ENCODE measurements at places on chromosomes 3 and 15.

GRCh38 chr3:59482684-59483083 is 432.9 kb upstream of the CFAP20DC start:
- DNase-seq = no peak

GRCh38 chr3:185089343-185089742 is 63.5 kb downstream of the C3orf70 start:
- peak; percentile 61 for DNase-seq

GRCh38 chr3:98972155-98972554 is 70.7 kb upstream of the DCBLD2 start:
- peak; percentile 93 for DNase-seq

DNA sequence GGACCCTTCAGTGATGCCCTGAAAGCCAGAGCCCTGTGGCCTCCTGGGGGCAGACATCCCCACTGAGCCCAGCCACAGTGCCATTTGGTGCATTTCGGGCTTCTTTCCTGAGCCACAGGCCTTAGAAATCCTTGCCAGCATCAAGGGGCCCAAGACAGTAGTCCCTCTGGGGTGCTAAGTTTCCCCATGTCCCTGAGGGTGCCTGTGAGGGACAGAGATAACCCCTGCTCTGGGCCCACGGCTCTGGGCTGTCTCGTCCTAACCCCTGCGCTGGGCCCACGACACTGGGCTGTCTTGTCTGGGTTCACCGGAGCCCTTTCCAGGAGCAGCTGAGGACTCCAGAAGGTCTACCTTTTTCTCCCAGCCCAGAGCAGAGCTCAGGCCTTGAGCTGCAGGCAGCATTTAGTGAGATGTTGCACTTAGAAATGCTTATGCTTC is 45.1 kb upstream of the FGD5 start:
- no peak for DNase-seq

GRCh38 chr15:54197995-54198394 is 219.8 kb downstream of the UNC13C start:
- no peak for DNase-seq

DNA sequence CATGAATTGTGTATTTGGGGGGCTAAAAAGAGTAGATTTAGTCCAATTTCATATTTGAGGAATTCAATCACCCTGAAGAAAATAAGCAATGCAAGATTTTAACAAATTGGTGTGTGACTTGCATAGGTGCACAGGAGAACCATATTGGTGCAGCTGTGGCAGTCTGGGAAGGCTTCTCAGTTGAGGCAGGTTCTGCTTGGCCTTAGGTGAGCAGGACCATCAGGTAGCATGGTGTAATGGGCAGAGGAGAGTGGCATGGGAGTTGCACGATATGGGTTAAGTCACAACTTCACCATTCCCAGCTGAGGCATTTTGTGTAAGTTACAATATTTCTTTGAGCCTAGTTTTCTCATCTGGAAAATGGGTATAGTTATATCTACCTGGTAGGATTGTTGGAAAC is 10.5 kb downstream of the EBLN2 start:
- DNase-seq = no peak

GRCh38 chr3:47399531-47400270 is 18.9 kb downstream of the PTPN23 start:
- no peak for DNase-seq

DNA sequence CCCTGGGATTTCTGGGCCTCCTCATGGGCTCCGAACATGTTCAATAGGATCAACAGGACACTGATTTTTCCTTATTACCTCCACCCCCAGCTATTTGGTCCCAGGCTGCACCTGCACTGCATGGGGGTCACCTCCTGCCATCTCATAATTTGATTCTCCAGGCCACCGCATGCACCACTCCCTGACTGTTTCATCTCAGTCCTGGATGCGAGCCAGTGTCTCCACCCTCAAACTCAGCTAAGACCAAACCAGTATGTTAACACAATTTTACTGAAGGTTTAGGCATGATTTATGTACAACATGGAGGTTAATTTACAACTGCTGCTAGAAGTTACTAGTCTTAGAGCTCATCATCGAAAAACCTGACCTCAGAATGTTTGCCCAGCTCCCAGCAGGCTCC is 249.5 kb downstream of the UACA start:
- DNase-seq = no peak

GRCh38 chr15:90539789-90540188 is 10.1 kb downstream of the CRTC3 start:
- DNase-seq = no peak

- no peak for DNase-seq
These were observed 368.2 kb downstream of the LPP start for GRCh38 chr3:188522115-188522514.

- DNase-seq = no peak
These were observed 13.7 kb downstream of the CELF6 start for GRCh38 chr15:72306211-72306785.

- no peak for DNase-seq
These were observed 99.8 kb upstream of the HACD2 start for GRCh38 chr3:123684636-123685035.

- DNase-seq = no peak
These were observed 54.4 kb downstream of the LARS2 start for GRCh38 chr3:45442679-45443253.

DNA sequence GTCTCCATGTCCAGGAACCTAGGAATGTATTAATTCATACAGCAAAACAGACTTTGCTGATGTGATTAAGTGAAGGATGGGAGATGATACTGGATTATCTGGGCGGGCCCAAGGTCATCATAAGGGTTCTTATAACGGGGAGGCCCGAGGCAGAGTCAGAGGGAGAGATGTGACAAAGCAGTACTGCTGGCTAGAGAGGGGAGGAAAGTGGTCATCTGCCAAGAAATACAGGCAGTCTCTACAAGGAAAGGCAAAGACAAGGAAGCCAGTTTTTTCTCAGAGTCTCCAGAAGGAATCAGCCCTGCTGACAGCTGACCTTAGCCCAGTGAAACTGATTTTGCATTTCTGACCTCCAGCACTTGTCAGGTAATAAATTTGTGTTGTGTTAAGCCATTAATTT is 66.2 kb upstream of the CORO2B start:
- no peak for DNase-seq

GRCh38 chr3:52820736-52821135 is 9.7 kb downstream of the ITIH4 start:
- no peak for DNase-seq

DNA sequence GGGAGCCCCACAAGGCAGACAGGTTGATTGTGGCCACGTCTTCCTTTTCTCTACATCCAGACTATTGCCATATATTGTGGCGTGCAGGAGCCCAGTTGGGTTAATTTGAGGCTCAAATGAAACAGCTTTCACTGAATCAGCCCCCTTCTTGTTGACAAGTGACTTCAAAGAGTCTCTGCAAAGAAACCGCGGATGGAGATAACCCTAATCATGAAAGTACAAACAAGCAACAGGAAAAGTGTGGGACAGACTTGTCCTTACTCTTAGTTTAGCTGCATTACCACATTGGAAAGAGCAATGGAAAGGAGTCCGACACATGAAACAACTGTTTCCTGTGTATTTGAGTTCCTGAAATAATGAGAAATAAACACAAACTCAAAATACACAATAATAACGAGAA is 3.3 kb downstream of the TMEM40 start:
- DNase-seq = no peak

- no peak for DNase-seq
These were observed 56.3 kb downstream of the OSBPL10 start for GRCh38 chr3:31924610-31925270.

DNA sequence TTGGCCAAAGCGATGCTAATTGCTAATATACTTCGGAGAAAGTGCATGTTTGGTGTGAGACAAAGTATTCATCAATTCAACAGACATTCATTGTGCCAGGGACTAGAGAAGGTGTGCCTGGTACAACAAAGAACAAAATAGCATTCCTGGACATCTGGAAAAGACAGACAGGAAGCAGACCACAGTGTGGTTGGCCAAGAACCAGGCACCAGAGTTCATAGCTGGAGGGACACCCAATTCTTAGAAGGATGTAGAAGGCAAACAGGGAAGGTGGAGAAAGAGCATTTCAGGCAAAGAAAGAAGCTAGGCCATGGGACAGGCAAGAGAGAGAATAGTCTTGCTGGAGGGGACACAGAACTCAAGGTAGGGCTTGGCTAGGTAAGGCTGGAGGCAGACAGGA is 105.8 kb upstream of the ETV5 start:
- no peak for DNase-seq

DNA sequence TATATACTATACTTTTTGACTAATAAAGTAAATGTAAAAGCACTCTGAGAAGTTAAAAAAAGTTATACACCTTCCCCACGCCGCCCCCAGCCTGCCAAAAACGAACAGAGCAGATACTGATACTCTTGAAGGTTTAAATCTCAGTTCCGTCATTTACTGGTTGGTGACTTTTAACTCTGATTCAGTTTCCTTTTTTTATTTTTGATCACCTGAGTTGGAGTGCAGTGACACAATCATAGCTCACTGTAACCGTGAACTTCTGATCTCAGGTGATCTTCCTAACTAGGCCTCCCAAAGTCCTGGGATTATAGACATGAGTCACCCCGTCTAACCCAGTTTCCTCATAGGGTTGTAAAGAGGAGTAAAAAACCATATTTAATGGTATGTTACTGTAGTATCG is 3.3 kb upstream of the TIPIN start:
- DNase-seq = no peak

GRCh38 chr3:25476639-25477038 is 48.6 kb downstream of the RARB start:
- DNase-seq = no peak

DNA sequence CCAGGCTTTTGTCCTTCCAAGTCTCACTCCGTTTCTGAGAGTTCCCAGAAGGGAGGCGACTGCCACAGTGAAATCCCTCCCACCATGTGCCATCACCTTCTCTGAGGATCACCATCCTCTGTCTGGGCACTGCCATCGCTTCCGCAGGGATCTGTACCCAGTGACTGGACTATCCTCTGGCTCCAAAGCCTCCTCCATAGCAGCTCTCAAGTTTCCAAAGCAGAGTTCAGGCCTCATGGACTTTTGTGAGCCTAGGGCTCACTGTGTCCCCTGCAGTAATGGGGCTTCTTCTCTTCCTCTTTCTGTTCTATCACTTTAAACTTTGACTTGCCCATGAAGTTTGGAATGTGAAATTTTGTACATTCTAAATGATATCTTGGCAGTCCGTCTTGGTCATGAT is 63.9 kb downstream of the TIPARP start:
- no peak for DNase-seq

DNA sequence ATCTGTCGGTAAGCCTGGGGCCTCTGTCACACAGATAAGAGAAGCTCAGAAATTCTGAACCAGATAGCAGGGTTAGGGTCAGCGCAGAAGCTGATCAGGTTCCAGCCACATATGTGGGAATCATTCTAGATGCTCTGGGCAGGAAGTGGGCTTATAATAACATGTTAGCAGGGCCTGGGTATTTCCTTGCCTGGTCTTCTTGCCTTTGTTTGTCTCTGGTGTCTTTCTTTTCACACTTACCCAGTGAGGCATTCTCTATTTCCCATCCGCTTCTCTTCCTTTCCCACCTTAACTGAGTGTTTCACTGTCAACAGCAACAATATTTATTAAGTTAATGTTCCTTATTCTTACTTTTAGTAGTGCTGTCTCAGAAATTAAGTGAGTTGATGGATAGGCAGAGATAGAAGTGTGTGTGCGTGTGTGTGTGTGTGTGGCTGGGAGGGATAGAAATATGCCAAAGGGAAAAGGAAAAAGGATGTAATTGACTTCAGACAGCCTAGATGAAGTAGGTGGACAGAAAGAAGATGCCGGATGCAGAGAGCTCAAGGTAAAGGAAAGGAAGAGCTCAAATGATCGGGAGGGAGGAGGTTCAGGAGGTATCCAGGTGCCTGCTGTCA is 2.0 kb downstream of the PLA1A start:
- no peak for DNase-seq

DNA sequence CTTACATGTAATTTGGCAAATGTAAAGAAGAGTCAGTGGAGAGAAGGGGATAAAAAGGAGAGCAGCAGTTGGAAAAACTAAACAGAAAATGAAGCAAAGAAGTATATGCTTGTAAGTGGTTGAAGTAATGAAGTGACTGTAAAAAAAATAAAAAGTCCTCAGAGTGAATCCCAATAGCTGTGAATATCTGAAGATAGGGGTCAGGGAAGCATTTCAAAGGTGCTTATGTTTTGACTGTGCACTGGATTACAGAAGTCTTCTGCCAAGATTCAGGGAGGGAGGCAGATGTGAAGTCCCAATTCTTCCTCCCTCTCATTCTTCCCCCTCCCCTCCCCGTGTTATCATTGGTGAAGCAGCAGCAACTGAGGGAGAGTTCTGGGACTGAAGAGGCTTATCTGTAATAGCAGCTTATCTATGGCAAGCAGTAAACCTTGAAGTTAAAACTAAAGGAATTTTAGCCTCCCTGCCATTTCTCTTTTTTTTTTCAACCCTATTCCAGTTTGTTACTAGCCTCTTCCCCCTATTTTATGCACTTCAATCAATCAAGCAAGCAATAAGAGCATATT is 597.9 kb downstream of the IGSF11 start:
- DNase-seq = no peak

- peak; percentile 45 for DNase-seq
These were observed 43.4 kb downstream of the C2CD4A start for GRCh38 chr15:62109982-62110851.

GRCh38 chr3:190378240-190378891 is 9.6 kb upstream of the CLDN16 start:
- peak; percentile 23 for DNase-seq

GRCh38 chr3:194086388-194087075 is 49.4 kb upstream of the HES1 start:
- peak; percentile 55 for DNase-seq

DNA sequence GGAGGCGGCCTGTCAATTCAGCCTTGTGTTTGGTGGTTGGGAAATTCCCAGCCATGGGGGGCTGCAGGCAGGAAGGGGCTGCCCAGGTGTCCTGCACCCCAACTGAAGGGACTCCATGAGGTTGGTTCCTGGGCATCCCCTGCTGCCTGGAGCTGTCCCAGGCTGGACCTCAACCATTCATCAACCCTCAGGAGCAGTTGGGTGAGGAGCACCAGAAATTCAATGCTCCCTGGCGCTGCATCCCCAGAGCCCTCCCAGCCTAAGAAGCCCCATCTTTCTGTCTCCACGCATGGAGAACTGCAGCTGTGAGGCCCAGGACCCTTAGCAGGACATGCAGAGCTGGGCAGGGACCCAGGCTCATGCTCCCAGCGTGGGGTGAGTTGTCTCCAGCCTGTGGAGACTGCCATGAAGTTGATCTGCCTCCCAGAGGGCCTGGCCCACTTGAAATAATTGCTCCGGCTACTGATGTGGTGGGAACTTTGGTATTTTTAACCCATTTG is 8.0 kb upstream of the SEMA3B start:
- DNase-seq = no peak

All from kidney glomerular epithelial cell (primary cell).